Keratinocyte (primary cell): ENCODE measurements at places on chromosomes 11 and 22.

- DNase-seq = no peak
Measured at GRCh38 chr22:29216011-29216872, 10.5 kb downstream of the EMID1 start.

GRCh38 chr22:47623066-47623762 lies 860.8 kb downstream of the TBC1D22A start:
- DNase-seq = no peak

GRCh38 chr11:1196516-1197391 lies 26.1 kb upstream of the MUC5B start:
- DNase-seq = no peak

DNA sequence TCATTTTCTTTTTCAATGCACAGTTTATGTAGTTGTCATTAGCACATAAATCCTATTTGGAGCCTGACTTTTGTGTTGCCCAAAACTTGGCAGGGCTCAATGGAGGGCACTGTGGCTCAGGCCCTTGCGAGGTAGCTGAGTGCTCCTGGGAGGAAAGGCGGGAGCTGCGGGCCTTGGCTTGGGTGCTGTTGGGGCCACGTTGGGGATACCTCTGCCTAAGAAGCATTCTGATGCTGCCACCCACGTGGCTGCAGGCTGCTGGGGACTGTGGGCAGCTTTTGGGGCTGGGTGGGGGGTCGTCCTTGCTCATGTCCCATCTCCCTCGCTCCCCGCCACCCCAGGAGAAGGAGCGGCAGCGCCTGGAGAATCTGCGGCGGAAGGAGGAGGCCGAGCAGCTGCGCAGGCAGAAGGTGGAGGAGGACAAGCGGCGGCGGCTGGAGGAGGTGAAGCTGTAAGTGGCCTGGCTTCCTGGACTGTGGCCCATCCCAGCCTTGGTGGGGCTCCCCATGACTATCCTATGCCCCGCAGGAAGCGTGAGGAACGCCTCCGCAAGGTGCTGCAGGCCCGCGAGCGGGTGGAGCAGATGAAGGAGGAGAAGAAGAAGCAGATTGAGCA lies 20.9 kb downstream of the INCENP start:
- no peak for DNase-seq

GRCh38 chr11:117627259-117627658 lies 169.8 kb downstream of the DSCAML1 start:
- DNase-seq = no peak

GRCh38 chr11:97860237-97860636 lies 1160.5 kb upstream of the CNTN5 start:
- no peak for DNase-seq

DNA sequence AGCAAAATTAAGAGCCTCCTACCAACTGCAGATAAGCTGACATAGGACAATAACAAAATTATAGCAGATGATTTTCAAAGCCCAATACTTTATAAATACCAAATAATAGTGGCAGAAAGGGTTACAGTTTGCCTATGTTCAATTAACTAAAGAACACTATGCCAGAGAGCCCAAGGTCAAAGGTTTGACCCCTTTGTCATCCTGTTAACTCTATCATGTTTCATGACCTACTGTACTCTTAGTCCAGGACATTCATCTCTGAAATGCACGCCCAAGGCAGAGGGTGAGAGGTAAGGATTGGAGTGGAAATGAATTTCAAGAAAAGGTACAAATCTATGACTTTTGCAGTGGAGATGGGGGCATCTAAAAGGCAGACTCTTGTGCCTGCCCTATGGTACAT lies 70.6 kb downstream of the DDIAS start:
- DNase-seq = no peak
